Lung (tissue), 17 donors: ENCODE measurements at places on chromosomes 7 and 10. TPM values are rescaled to one million over a fixed set of nuclear protein-coding genes. Genes with fewer than 3 reads are reported as not detected.
A peak's percentile ranks its signal among the peaks of the same experiment; 100 is the strongest.

DNA sequence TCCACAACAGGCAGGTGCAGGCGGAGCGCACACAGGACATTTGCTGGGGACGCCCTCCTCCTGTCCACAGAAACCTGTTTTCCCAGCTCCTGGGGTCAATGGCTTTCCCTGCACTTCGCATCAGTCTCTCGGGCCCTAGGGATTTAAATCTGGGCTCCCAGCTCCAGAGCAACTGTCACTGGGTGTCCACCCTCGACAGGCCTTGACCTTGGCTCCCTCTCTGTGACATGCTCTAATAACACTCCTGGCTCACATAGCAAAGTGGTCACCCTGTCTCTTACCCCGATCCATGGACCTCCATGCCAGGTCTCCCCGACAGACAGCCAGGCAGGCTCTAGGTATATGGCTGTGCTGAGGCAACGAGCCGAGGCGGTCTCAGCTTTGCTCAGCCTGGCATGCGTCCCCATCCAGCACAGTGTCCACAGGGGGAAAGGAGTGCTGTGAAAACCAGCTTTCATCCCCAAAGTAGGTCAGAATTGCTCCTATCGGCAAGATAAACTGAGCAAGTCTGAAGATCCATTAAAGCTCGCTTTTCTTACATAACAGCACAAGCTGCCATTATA, 195.6 kb downstream of the TNS3 start:
- DNase-seq = no peak

GRCh38 chr10:73911553-73912004, 647 bp downstream of the PLAU start:
- DNase-seq = peak; percentile 38

- no peak for DNase-seq
Measured at GRCh38 chr10:95487994-95488393, 73.2 kb downstream of the SORBS1 start.

GRCh38 chr10:22346096-22346661, 883 bp downstream of the SPAG6 start:
- no peak for DNase-seq

DNA sequence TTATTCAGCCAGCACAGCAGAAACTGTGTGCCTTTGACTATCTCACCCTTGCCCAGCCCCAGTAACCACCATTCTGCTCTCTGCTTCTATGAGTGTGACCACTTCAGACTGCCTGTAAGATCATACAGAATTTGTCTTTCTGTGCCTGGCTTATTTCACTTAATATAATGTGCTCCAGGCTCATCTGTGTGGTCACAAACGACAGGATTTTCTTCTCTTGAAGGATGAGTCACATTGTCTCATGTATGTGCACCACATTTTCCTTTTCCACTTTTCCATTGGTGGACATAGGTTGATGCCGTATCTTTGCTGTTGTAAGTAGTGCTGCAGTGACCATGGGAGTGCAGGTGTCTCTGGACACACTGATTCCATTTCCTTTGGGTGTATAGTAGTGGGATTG, 122.5 kb upstream of the LANCL2 start:
- DNase-seq = no peak

GRCh38 chr7:23001610-23002009, 12.3 kb downstream of the HYCC1 start:
- no peak for DNase-seq

- no peak for DNase-seq
Measured at GRCh38 chr7:2409745-2410414, 6.5 kb downstream of the CHST12 start.

GRCh38 chr10:111432588-111432987, 355.8 kb downstream of the ADRA2A start:
- no peak for DNase-seq

DNA sequence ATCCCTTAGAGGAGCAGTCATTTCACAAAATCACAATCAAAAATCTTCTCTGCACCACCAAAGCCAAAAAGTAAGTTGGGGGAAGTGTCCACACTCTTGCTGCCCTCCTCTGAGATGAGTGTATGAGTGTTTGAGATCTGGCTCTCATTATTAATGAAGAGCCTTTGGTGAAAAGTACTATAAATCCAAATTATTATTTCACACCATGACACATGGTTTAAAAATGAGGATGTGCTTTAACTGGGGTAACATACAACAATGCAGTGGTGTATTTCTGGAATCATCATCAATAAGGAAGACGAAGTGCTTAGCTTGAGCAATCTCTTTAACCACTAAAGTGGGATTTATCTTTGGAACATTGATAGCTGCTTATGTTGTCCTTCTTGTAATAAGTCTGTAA, 114.2 kb upstream of the ADAM12 start:
- no peak for DNase-seq

DNA sequence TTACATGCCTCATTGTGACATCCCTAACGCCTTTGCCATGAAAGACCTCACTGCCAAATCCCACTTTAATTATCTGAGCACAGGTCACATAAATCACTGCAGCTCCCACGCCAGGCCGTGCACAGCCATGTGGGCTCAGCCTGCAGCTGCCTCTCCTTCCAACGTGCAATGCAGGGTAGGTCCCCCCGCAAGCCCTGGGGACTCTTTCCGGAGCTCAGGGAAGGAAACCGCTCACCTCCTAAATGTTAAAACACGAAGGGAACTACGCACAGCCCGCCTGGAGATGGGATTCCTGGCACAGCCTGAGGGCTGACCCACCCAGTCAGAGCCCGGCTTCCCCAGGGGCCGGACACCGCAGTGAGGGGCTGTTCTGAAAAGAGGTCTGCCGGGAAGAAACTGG, 128.0 kb downstream of the MAD1L1 start:
- no peak for DNase-seq

- DNase-seq = no peak
Measured at GRCh38 chr10:78852466-78853240, 216.1 kb upstream of the ZMIZ1 start.

GRCh38 chr7:15862781-15863165, 176.3 kb upstream of the MEOX2 start:
- no peak for DNase-seq

DNA sequence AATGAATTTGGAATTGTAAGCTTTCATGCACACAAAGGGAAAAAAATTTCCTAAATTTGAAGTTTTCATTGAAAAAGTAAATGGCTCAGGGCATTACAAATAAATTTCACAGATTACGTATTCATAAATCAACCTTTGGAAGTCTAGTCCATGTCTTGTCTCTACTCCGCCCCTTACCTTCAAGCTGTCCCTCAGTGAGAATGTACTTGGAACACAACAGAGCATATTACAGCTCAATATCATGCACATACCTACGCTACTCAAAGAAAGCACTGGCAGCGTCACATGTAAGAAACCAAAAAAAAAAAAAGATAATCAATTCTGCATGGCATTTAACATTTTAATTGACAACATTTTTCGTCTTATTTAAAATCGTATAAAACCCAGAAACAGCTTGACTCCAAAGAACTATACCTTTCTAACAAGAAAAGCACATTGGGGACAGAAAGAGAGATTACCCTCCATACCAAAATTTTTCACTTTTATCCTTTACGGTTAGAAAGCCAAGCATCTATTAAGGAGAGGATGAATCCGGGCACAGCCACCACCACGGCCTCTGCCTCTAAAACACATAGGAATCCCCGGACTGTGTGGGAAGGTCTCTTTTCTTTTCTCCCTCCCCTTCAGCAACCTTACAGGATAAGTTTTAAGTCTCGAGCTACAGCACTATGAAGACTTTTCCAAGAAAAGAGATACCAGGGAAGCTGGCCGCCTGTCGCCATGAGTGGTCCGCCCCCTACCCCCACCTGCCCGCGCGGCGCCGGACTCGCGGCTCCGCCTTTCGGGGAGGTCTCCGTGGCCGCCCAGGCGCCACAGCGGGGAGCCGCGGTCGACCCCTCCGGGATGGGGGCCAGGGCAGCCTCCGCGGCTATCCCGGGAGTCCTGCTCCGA, 1.1 kb downstream of the JMJD1C start:
- DNase-seq = no peak

GRCh38 chr10:124831116-124831515, 29.5 kb downstream of the ABRAXAS2 start:
- DNase-seq = no peak

DNA sequence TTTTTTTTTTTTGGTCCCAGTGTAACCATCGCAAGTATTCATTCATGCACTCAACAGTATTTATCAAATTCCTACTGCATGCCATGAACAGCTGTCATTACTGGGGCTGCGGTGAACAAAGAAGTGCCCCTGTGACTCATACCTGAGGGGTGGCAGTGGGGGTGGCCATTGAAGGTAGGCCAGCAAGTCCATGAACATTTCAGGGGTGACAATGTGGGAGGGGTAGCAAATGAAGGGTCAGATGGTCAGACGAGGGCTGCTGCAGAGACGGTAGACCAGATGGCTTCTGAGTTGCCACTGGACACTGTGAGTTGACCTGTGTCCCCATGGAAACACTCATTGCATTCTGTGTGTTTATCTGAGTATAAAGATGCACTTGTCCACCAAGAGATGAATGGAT, 92.5 kb upstream of the PITRM1 start:
- DNase-seq = no peak

GRCh38 chr7:27138985-27139333, 4.5 kb downstream of the HOXA5 start:
- DNase-seq = no peak

- DNase-seq = no peak
Measured at GRCh38 chr7:35825974-35826373, 25.1 kb downstream of the SEPTIN7 start.

GRCh38 chr10:133274751-133275683, 1.7 kb downstream of the ADAM8 start:
- peak; percentile 27 for DNase-seq

DNA sequence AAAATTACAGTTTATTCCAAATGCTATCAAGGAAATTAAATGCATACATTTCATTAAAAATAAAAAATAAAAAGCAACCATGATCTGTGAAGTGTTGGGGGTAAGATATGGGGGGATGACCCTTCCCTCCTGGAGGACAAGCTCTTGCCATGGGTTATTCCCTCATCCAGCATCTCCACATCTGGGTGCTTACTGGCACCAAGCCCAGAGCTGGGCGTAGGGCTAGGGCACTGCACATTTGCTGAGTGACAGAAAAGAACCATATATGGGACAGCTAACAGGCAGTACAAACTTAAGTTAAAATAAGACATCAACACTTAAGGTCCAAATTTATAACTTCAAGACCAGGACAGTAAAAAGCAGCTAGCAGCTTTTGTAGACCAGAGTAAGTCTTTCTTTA, 10.2 kb downstream of the CCDC6 start:
- DNase-seq = no peak

GRCh38 chr7:31890198-31890597, 180.0 kb downstream of the PDE1C start:
- DNase-seq = no peak

DNA sequence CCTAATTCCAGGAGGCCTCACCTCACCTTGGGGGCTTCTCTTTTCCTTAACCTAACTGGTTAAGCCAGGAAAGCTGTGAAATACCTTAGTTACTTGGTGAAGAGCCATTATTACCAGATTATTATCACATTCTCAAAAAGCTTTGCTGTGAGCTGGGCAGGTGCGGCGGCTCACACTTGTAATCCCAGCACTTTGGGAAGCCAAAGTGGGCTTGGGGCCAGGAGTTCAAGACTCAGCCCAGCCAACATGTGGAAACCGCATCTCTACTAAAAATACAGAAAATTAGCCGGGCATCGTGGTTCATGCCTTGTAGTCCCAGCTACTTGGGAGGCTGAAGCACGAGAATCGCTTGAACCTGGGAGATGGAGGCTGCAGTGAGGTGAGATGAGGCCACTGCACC, 102.4 kb upstream of the KLF6 start:
- no peak for DNase-seq

- peak; percentile 70 for DNase-seq
Measured at GRCh38 chr10:71575934-71576801, 143.4 kb downstream of the C10orf105 start.

DNA sequence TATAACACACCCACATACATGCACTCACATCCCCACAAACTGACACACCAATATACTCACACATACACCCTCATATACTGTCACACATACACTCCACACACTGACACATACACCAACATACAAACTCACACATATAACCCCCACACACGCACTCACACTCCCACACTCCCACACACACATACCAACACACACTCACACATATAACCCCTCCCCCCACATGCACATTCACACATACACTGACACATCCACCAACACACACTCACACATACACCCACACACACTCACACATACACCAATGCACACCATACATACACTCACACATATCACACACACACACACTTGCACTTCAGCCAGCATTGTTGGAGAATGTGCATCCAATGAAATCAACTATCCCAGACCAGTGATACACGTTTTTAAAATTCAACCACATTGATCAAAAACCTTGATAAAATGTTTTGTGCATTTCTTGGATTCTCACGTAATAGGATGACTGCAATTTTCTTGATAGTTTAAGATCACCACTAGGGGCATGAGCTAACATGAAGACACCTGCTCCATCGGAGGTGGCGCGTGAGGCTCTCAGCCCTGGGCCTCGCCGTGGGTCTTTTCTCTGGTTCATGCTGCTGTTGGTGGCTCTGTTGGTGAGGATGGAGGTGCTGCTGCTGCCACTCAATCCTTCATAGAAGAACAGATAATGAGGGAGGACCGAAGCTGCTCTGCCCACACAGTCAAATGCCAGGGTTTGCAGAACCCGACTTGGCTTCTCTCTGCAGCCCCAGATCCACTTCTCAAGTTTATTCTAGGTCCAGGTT, 32.1 kb upstream of the CHST15 start:
- no peak for DNase-seq

DNA sequence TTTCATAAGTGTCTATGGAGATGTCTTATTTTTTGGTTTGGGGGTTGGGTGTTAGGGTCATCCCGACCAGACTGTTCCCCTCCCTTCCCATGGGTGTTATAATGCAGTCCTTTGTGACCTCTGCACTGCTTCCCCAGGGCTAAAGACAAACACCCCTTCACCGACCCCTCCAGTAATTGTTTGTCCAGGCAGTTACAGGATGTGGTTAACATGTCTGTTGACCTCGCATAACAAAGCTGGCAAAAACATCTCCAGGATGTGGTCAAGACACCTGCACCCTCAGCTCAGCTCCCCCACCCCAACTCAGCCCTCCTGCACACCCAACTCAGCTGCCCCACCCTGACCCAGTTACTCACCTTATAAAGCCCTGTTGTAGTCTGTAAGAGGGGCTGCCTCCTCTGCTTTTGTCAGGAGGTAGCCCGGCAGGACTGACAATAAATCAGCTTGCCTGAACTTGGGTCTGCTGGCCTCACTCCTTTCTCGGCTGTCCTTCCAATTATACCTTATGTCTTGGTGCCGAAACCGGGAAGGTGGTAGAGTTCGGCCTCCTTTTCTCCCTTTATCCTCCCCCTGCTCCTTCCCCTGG, 102.2 kb downstream of the ZNF92 start:
- no peak for DNase-seq

- no peak for DNase-seq
Measured at GRCh38 chr7:87344446-87344845, 1.0 kb upstream of the CROT start.

PRLHR gene
- polyA plus RNA-seq = not detected

GNAT3 gene
- not detected for polyA plus RNA-seq

PLEKHS1 gene
- 4.2 TPM for polyA plus RNA-seq

AGMO gene
- polyA plus RNA-seq = 0.03 TPM

OPN4 gene
- not detected for polyA plus RNA-seq

IQUB gene
- polyA plus RNA-seq = 1.0 TPM

RBP3 gene
- polyA plus RNA-seq = not detected

IDI2 gene
- 0.05 TPM for polyA plus RNA-seq

TRIM24 gene
- polyA plus RNA-seq = 7.0 TPM

PHTF2 gene
- 7.2 TPM for polyA plus RNA-seq

FEZF1 gene
- polyA plus RNA-seq = not detected

AKR1B1 gene
- polyA plus RNA-seq = 51.7 TPM

SMARCD3 gene
- polyA plus RNA-seq = 62.5 TPM
